GM23338 (cell line): ENCODE measurements at places on chromosomes 12 and 14. TPM values are rescaled to one million over a fixed set of nuclear protein-coding genes. Genes with fewer than 3 reads are reported as not detected.

The SLC11A2 gene
- 48.9 and 68.6 TPM in 2 replicates for total RNA-seq

The JAG2 gene
- total RNA-seq: 9.6 and 10.3 TPM in 2 replicates

The RFC5 gene
- 53.2 and 56.4 TPM in 2 replicates for total RNA-seq

The TDRD9 gene
- not detected in 2 replicates for total RNA-seq

The SLC10A1 gene
- not detected in 2 replicates for total RNA-seq

The GALNT9 gene
- total RNA-seq: 2.5 TPM in 2 replicates

The KIF26A gene
- total RNA-seq: 82.9 and 103 TPM in 2 replicates

The CHGA gene
- 13.9 and 20.9 TPM in 2 replicates for total RNA-seq

The RPS6KA5 gene
- 2.0 and 2.1 TPM in 2 replicates for total RNA-seq

The NUDT14 gene
- 13.6 and 14.8 TPM in 2 replicates for total RNA-seq

The SLCO1B1 gene
- 0.24 TPM in 1 of 2 replicates, not detected in the other for total RNA-seq

The TRIM9 gene
- 6.2 and 8.4 TPM in 2 replicates for total RNA-seq

The LPCAT3 gene
- total RNA-seq: 45.3 and 51.5 TPM in 2 replicates
